ENCODE measurements at places on chromosomes 4 and X.

DNA sequence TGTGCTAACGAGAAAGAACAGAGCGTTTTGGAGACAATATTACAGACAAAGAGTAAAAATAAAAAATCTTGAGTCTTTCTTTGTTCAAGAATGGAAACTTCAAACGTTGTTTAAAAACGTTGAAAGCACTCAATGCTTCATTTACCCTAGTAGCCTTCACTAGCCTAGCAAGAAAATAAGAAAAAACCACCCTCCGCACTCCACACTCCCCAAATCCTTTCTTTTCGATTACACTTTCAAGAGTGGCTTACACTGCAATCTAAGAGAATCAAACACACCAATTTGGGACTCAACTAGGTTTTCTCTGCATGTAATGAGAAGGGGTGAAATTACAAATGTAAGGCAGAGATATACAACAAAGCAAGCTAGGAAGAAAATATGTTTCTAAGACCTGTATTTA is 4.7 kb downstream of the TMSB4X start:
- DNase-seq, result no peak

GRCh38 chrX:15336023-15336413 is 695 bp upstream of the PIGA start:
- DNase-seq, result peak; percentile 59

DNA sequence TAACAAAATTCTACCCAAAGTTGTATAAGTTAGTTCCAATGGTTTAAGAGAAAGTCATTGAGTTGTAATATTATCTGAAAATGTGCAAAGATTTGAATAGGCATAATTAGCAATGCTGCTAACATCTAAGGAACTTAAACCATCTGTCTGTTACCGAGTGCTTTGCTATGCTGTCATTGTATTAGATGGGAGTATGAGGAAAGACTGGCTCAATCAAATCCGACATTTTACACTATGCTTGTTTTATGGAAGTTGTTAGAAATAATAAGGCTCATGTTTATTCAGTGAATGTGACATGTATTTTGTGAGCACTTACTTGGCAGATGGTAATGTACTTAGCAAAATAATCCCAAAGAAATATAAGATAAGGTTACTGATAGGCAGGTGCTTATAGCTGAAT is 1715.1 kb downstream of the PCDH7 start:
- no peak for DNase-seq

GRCh38 chr4:91567594-91567993 is 736.2 kb upstream of the GRID2 start:
- DNase-seq, result no peak

DNA sequence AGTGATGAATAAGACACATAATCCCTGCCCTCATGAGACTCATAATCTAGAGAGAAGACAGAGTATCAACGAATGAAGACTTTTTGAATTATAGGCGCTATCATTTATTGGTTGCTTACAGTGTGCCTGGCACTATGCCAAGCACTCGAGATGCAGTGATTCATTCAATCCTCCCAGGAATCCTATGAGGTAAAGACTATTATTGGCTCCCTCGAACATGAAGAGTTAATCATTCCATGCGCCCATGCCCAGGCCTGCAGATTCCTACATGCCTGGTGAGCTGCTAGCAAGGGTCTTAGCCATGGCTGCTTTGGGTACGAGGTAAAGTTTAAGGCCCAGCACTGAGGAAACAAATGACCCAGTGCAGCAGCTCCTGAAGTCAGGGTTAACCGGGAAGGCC is 47.0 kb downstream of the TEX13B start:
- DNase-seq, result peak; percentile 11

- DNase-seq, result no peak
These were observed 14.4 kb downstream of the LRRC66 start for GRCh38 chr4:52005604-52006273.

DNA sequence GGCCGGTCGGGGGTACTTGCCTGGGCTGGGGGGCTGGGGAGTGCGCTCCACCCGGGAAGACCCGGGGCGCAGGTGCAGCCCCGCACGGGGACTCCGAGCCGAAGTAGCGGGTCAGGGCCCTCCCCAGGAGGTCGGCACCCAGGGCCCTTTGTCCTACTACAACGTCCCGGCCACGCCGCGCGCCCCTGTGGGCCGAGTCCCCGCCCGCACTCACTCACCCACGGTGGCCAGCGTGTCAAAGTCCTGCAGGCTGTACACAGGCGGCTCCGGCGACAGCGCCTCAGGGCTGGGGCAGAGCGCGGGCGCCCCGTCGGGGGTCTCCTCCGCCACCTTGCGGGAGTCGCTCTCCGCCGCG is 602 bp downstream of the PRKX start:
- DNase-seq, result no peak

- no peak for DNase-seq
These were observed 239.1 kb downstream of the ZNF674 start for GRCh38 chrX:46306103-46306502.

GRCh38 chrX:105608745-105609144 is 213.6 kb upstream of the NRK start:
- DNase-seq, result no peak

DNA sequence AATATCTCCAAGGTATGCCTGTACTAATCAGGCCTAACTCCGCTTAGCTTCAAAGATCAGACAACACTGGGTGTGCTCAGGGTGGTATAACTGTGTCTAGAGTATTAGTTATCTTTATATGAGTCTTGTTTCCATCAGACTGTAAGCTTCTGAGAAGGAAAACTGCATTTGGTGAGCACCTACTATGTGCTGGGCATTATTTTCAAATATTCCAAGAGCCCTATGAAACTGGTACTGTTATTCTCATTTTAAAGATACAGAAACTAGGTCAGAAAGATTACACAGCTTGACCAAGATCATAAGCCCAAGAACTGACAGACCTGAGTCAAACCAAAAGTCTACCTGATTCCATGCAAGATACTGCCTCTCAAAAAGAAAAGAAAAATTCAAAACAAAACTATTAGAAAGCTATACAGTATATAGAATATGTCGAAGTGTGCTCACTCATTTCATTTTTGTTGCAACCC is 44.4 kb downstream of the LRBA start:
- no peak for DNase-seq

DNA sequence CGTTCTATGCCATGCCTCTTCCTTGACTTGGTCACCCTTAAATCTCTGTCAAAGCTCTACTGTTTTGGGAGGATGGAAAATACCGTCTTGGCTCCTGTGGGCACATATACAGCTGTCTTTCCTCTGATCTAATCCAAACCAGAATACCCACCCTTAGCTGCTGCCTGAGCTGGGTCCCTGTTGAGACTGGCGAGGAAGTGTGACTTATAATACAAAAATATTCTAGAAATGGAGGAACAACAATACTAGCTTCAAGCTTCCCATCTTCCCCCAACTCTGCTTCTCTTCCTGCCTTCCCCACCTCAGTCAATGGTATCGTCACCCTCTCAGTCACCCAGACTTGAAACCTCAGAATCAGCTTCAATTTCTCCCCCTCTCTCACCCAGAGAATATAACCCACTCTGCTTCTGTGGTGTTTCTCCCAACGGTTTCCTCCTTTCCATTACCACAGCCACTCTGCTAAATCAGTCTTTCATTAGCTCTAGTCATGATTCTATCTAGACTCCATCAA is 599 bp upstream of the IL2RG start:
- no peak for DNase-seq

All from A172 (cell line).